ENCODE measurements at places on chromosomes 4 and X.

- DNase-seq = no peak
Observed at GRCh38 chr4:122739174-122739573, 6.7 kb downstream of the BBS12 start.

GRCh38 chrX:47278691-47279090, 45.9 kb downstream of the USP11 start:
- DNase-seq = no peak

- no peak for DNase-seq
Observed at GRCh38 chr4:48431401-48431800, 51.7 kb upstream of the SLC10A4 start.

DNA sequence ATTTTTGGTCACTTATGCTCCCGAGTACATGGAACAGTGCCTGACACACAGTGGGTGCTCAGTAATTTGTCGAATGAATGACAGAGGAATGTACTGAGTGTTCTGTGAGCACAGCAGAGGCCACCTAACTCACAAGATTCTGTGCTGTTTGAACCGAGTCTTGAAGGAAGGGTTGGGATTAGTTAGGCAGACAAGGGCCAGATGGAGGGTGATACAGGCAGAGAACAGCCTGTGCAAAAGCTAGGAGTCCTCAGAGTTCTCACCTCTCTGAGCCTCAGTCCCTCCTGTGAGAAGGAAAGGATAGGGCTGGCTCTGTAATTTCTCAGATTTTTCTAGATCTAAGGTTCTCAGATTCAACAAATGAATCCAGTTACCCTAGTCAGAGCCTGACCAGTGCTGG, 108.8 kb downstream of the NHSL2 start:
- no peak for DNase-seq

DNA sequence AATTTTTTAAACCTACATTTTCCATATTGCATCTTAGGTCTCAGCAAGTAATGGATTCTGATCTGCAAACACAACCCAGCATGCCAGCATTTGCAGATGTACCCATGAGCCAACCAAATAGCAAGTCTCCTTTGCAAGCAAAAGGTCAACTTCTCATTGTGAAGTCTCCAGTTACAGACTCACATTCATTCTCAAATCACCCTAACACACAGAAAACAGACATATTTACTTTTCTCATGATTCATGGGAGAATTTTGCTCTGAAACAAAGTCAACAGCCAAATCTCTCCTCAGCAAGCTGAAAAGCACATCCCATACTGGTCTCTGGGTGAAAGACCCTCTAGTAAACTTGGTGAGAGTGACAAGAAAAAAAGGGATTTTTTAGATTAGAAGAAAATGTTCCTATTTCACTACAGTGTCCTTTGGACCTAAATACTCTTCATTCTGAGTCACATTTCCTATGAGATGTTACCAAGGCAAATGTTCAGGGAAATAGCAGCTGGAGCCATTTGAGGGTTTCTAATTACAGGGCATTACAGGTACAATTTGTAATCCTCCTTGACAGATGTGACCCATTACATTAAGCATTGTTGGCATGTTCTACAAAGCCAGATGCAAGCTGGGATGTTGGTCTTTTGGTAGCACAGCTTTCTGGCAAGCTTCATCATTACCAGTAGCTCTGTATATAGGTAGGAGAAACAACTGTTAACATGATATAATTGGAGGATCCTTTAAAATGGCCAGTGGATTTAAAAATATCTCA, 383.3 kb downstream of the SMARCA1 start:
- DNase-seq = no peak

- DNase-seq = no peak
Observed at GRCh38 chr4:72448231-72448630, 120.8 kb downstream of the ADAMTS3 start.

- DNase-seq = no peak
Observed at GRCh38 chrX:132171478-132171877, 43.7 kb upstream of the FRMD7 start.

- no peak for DNase-seq
Observed at GRCh38 chr4:148998719-148999118, 556.5 kb upstream of the NR3C2 start.

- DNase-seq = peak; percentile 86
Observed at GRCh38 chr4:139740531-139741041, 75.0 kb downstream of the MGST2 start.

- no peak for DNase-seq
Observed at GRCh38 chr4:120211408-120212015, 144.9 kb upstream of the MAD2L1 start.

GRCh38 chr4:150253965-150254630, 175.9 kb downstream of the DCLK2 start:
- DNase-seq = no peak

- DNase-seq = no peak
Observed at GRCh38 chr4:184838249-184839074, 12.7 kb upstream of the ACSL1 start.

DNA sequence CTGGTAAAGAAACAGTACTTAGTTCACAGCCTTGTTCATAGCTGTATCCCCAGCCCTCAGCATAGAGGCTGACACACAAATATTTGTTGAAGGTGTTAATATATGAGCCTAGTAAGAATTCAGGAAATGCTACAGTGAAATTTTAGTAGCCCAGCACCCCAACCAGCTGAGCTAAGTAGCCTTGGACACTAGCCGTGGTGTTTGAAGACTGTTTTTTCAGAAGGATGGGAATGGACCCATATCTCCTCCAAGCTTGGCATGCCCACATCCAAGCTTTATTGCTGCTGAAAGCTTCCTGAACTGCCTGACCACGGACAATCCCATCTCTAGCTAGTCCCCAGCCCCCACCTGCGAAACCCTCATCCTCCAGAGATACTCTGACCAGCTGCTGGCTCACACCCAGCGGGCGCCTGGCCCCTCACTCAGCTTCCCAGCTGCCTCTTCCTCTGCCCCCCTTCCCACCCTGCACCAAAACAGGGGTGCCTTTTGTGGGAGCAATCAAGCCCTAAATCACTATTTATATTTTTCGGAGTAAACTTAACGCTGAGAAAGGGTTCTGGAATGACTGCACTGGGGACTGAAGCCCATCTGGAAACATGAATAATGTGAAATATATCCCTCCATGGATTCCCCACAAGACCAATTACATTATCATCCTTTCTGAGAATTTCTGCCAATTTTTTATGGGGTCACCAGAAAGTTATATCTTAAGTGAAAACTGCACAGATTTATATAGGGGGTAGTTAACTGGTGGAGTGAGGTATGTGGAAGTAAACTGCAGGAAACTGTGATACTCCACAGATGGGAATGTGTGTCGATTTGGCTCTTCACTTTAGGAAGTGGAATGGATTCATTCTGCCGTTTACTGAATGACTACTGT, 41.1 kb upstream of the CBR4 start:
- no peak for DNase-seq

- DNase-seq = no peak
Observed at GRCh38 chr4:79164907-79165610, 160.8 kb downstream of the NAA11 start.

GRCh38 chr4:87521319-87521718, 7.9 kb downstream of the SPARCL1 start:
- no peak for DNase-seq

GRCh38 chr4:121879135-121879534, 8.9 kb upstream of the BBS7 start:
- no peak for DNase-seq

DNA sequence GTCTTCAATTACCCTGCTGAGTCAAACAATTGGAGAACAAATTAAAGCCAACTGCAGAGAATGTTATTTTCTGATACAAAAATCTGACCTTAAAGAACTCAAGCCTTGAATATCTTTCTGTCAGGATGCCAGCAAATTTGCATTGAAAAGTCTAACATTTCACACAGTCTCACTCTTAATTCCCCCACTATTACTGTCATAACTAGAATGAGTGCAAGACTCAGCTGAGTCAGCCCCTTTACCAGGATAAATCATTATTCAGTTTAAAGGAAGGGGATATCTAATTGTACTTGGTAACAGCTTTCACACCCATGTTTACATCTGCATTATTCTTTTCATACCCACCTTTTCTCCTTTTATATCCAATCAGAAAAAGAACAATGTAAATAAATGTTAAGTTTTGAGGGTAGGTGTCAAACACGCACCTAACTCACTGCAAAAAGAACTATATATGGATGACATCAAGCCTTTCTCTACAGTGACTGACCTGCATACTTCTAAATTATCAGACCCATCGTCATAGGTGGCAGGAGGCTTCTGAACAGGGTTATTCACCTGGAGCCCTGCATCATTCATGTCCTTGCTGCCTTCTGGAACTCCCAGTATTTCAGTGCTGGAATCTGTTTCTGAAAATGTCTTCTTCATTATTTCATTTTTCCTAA, 117.4 kb downstream of the TMA16 start:
- no peak for DNase-seq

DNA sequence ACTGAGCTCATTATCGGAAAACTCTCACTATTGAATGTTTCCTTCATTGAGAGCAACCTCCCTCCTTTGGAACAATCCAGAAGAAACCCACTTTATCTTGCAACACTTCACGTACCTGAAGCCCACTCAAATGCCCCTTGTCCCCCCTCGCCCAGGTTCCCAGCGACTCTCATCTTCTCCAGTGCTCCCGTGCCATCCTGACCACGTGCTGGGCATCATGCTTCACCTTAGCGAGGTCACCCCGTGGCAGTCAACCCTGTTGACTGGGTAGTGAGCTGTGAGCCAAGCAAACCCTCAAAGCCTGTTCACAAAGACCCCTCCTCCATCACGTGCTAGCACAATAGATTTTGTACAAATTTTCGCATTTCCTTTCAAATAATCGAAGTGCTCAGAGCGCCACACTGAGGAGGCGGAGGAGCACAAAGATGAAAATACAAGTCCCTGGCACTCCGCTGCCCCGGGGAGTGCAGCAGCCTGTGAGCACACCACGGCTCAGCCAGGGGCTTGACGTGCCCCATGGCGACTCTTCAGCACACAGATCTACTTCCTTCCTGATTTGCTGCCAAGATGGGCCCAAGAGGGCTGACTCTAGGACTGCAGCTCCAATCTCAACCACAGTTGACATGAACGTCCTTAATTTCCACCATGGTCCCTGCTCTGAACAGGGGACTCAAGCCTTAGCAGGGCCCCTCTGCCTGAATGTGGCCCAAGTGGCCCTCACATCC, 15.6 kb downstream of the PDZD4 start:
- DNase-seq = no peak

- DNase-seq = no peak
Observed at GRCh38 chr4:68338625-68339024, 11.3 kb downstream of the YTHDC1 start.

DNA sequence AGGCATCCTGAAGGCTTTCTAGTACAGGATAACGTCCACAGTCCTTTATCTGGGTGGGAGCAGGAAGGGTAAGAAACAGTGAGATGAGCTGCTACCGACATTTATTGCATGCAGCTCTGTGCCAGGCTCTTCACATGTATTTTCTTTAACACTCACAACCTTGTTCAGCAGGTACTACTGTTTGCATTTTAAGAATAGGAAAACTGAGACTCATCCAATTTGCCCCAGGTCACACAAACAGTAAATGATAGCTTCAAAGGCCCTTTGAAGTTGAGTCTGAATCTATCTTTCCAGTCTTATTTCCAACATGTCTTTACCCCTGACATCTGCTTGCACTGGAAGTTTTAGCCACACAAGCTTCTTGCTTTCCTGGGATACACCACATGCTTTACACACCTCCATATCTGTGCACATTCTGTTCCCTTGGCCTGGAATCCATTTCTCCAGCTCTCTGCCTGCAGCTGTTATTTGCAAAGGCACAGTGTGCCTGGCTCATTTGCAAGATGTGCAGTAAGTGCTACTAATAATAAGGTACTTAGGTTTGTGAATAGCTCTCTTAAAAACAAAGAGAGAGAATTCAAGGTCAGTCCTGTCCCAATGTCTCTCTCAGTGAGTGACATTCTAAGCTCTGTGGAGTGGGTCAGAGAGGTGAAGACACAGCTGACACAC, 61.2 kb downstream of the METTL14 start:
- DNase-seq = no peak

DNA sequence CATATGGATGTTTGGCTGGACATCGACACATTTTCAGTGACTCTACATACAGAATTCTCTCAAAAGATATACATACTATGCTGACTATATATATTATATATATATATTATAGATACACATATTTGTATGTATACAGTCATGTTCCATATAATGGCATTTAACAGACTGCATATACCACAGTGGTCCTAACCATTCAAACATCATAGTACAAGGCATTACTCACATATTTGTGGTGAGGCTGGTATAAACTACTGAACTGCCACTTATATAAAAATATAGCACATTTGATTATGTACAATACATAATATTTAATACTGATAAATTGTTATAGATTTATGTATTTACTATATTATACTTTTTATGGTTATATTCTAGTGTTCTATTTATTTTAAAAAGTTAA, 168.5 kb downstream of the IL15 start:
- DNase-seq = no peak

DNA sequence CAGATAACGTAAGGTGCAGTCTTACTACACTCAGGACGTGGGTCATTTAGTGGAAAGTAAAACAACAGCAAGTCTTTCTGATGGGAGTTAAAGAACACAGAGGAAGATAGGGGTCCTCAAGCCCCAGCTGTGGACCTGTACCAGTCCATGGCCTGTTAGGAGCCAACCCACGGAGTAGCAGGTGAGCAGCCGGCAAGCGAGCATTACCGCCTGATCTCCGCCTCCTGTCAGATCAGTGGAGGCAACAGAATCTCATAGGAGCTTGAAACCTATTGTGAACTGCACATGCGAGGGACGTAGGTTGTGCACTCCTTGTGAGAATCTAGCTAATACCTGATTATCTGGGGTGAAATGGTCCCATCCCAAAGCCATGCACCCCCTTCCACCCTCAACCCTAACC, 1180.8 kb downstream of the FSTL5 start:
- DNase-seq = no peak

GRCh38 chrX:65537229-65537628, 2.6 kb upstream of the LAS1L start:
- DNase-seq = no peak

- no peak for DNase-seq
Observed at GRCh38 chr4:150986085-150986484, 29.0 kb downstream of the LRBA start.

DNA sequence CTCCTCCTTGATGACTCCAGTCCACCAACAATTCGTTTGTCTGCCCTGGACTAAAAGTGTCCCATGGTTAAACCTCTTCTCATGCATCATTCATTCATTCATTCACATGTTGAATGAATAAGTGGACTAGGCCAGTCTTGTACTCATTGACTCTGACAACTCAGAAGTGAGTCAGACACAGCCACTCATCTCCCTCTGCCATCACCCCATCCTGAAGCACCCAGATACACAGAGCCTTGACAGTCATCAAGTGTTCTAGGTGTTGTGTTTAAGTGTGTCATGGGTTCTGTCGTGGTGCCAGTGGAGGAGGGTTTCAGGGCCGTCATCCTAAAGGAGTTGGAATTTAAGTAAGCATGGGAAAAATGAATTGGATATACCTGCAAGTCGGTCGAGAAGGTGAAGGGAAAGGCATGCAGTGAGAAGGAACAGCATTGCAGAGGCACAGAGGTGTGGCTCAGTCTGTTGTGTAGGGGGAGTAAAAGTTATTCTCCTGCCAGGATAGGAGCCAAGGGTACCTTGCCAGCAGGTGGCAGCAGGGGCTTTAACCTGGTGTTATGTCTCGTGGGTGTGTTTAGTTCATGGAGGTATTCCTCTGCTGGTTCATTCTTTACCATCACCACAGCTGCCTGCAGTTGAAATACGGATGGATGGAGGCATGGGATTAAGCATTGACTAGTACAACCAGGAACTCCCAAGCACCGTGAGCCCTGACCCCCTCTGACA, 18.3 kb downstream of the MAGED2 start:
- no peak for DNase-seq

Measured in putamen (tissue), 1 donor.